ENCODE measurements at places on chromosomes 3 and 15. TPM values are rescaled to one million over a fixed set of nuclear protein-coding genes. Genes with fewer than 3 reads are reported as not detected.

AADACL2 gene
- total RNA-seq: 0.48 TPM

GOLGA6B gene
- total RNA-seq: 0.26 TPM

DNA sequence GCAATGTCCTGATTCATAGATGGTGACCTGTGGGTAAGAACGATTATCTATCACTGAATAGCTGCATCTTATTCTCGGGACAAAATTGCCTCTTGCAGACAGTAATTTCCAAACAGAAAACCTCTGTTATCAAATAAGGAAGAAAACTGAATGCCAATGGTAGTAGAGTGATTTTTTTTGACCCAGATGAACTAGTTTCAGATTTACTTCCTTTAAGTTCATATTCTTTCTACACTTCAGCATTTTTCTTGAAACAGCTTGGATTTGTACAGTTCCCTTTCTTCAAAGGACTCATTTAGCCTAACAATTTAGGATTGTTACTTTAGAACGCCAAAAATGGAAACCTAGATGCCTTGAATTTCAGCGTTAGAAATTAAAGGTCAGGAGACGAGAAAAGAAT lies 14.6 kb downstream of the ETV5 start:
- DNase-seq: no peak

DNA sequence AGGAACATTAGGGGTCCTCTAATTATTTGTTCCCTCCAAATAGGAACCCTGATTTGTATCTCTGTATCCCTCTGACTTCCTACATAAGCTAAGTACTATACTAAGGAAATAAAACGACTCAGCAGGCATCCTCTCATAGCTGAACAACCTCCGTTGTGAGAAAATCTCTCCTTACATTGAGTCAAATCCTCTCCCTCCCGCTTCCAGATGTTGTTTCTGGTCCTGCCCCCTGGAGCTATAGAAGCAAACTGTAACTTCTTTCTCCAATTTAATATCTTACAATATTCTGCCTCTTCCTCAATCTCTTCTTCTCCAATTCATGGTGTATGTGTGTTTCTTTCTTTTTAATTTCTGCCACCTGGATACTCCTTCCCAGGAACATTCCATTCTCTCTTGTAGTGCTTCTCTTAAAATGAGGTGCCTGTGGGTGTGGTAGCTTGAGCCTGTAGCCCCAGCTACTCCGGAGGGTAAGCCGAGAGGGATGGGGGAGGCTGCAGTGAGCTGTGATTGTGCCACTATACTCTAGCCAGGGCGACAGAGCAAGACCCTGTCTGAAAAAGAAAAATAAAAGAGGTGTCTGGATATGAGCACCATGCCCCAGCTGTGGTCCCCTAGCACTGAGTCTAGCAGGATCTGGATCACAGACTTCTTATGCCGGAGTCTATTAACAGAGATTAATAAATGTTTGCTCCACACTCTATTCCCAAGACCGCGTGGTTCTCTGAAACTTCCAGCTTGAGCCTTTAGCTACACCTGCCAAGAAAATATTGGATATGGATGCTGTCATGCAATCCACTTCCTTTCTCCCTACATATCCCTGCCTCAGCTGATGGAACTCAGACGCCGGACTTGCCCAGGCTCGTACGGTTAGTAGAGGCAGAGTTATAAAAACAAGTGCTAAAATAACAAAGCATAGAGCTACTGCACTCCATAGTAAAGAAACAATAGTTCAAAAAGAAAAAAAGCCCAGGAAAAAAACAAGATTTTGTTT lies 42.9 kb upstream of the NEO1 start:
- no peak for DNase-seq

DNA sequence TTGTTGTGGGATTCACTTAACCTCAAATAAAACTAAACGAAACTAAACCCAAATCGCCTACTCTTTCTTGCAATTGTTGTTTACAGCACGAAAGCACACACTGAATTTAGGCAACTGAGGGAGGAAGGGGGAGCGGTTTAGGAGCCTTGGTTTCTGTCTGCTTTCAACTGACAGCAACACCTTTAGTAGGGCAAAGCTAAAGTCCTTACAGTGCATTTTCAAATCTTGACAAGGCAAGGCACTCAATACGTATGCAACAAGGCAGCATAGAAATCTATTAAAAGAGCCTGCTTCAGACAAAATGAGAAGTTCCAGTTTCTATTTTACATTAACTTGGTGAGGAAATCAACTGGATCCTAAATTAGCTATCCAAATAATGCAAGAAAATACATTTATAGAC lies 174.6 kb downstream of the CHST2 start:
- no peak for DNase-seq

GRCh38 chr3:38168151-38169026 lies 3.1 kb downstream of the OXSR1 start:
- no peak for DNase-seq

- DNase-seq: no peak
Observed at GRCh38 chr3:148957586-148957985, 33.8 kb upstream of the GYG1 start.
